Regular cardiac myocyte (primary cell): ENCODE measurements at places on chromosomes 3 and 15. TPM values are rescaled to one million over a fixed set of nuclear protein-coding genes. Genes with fewer than 3 reads are reported as not detected.

Gene EEFSEC
- 3.4 and 9.6 TPM in 2 replicates for total RNA-seq

Gene CCDC54
- total RNA-seq = not detected in 2 replicates

Gene ICE2
- 16.6 and 24.3 TPM in 2 replicates for total RNA-seq

Gene SH2D7
- total RNA-seq = not detected in 2 replicates

Gene KNL1
- total RNA-seq = 2.5 and 24.7 TPM in 2 replicates

Gene TRPC1
- total RNA-seq = 26.1 and 48.8 TPM in 2 replicates

Gene KIF7
- total RNA-seq = 11.3 and 15.7 TPM in 2 replicates

Gene SOX2
- total RNA-seq = not detected in 2 replicates

Gene GOLGA8S
- 0.19 TPM in 1 of 2 replicates, not detected in the other for total RNA-seq

Gene SPINK8
- not detected in 2 replicates for total RNA-seq

Gene GNAT1
- total RNA-seq = not detected in 2 replicates

Gene ASB7
- 13.5 and 13.8 TPM in 2 replicates for total RNA-seq
